RCC 7860 (cell line): ENCODE measurements at places on chromosomes 7 and 10.

- no peak for DNase-seq
Observed at GRCh38 chr10:24643679-24644209, 79.9 kb downstream of the ARHGAP21 start.

GRCh38 chr7:6655636-6656385 is 18.7 kb downstream of the ZNF316 start:
- DNase-seq = no peak

- peak; percentile 80 for DNase-seq
Observed at GRCh38 chr7:27134392-27134791, 3.8 kb upstream of the HOXA4 start.

GRCh38 chr10:11214407-11214806 is 196.7 kb downstream of the CELF2 start:
- no peak for DNase-seq

DNA sequence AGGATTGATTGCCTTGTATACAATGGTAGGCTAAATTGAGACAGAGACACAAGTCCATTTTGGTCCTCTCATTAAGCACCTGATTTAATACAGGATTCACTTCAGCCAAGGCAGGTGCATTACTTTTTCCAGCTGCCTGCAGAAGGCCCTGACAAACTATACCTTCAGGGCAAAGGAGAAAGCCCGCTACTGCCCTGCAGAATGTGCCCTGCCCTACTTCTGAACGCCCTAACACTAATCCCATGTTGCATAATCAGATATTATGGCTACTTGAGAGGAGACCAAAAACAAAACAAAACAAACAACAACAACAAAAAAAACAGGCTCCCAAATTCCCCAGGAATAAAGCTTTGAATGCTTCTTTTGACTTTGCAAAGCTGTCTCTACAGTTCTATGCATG is 116.9 kb upstream of the ABI1 start:
- DNase-seq = no peak

DNA sequence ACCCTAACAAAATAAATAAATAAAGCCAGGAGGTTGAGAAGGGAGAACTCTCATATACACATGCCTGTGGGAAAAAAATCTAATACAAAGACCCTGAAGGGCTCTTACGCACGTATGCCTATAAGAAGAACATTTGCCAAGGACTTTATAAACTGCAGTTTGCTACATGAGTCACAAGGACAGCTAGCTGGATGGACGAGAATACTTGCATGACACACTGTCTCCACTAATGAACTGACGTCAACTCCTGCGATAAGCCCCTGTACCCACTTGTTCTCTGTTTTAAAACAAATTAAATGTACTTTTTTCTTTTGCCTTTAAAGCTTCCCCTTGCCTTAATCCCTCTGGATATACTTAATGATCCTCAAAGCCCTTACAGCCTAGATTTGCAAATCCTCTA is 374.6 kb upstream of the GHITM start:
- DNase-seq = no peak

DNA sequence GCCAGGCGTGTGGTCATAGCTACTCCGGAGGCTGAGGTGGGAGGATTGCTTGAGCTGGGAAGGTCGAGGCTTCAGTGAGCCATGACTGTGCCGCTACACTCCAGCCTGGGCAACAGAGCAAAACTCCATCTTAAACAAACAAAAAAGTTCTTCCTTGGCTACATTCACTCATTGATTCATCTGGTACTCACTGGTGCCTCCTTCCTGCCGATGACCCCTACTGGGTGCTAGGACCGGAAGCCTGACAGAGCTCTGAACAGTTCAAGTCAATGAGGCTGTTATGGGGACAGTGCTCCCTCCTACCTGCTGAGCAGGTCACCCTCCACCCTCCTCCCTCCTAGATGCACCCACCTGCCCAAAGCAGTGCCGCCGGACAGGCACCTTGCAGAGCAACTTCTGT is 4.9 kb downstream of the PCOLCE start:
- DNase-seq = peak; percentile 93

- DNase-seq = peak; percentile 70
Observed at GRCh38 chr10:97572214-97572989, at the start of gene ANKRD2. ANKRD2 (plus strand) TSS chr10:97572779; CDS start chr10:97572789, 10 bp downstream.

- DNase-seq = no peak
Observed at GRCh38 chr10:116698364-116698763, 44.0 kb downstream of the HSPA12A start.

DNA sequence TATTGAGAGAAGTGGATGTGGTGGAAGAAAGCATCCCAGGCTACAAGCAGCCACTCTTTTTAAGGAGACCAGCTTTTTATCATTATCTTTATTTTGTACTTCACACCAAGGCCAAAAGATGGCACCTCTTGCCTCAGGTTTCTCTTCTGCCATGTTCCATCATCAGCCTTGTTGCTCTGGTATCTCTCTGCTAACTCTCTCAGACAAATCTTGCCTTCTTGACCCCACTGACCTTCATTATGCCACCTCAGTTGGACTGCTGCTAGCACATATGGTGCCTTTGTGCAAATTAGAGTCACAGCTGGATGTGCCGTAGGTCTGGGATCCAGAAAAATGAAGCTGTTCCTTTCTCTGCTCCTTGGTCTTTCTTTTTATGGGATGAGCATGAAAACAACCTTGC is 47.1 kb upstream of the DYNC1I1 start:
- DNase-seq = no peak

GRCh38 chr7:114970732-114971131 is 48.8 kb downstream of the MDFIC start:
- no peak for DNase-seq

DNA sequence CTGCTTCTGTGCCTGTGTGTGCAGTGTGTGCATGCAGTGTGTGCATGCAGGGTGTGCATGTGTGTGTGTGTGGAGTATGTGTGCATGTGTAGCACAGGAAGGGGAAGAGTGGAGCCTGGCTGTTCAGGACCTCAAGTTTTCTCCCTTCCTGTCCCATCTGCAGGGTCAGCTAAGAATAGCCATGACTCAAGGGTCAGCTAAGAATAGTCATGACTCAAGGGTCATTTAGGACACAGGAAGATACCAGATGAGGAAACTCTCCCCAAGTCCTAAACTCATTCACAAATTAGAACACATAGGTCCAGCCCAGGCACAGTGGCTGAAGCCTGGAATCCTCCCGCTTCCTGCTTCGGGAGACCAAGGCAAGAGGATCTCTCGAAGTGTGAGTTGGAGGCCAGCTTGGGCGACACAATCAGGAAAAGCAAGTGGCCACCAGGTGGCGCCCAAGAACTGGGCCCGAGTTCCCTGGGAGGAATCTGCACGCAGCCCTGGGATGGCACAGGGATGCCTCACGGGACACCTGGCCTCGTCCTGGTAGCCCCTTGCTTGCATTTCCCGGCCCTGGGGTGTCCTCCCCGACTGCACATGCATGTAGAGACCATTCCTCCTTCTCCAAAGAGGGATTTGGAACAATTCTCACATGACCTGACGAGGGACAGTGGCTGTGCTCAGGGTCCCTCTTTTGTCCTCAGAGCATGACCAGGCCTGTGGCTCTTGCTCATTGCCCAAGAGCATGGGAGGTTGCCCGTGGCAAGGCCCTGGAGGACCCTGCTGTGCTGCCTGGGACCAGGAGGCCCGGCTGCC is 21.4 kb upstream of the VOPP1 start:
- DNase-seq = peak; percentile 36
